Spleen (tissue), 13 donors: ENCODE measurements at places on chromosomes 1 and 21.
A peak's percentile ranks its signal among the peaks of the same experiment; 100 is the strongest.

DNA sequence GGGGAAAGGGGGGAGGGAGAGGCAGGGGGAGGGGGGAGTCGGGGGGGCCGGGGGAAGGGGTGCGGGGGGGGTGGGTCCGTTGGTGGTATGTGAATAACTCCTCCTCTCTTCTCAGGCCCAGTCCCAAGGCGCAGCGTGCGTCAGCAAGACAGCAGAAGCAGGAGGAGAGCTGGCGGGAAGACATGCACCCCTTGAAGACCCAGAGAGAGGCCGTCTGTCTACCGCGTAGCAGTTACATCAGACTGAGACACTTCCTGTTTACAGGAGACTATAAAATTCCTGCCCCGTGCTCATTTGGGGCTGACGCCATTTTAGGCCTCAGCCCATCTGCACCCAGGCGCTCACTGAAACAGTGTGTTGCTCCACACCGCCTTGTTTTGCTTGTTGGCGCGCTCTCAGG, 55.3 kb downstream of the SETD4 start:
- DNase-seq = no peak

GRCh38 chr1:232378266-232379062, 251.5 kb downstream of the SIPA1L2 start:
- DNase-seq = no peak

GRCh38 chr21:41365377-41366107, 3.7 kb downstream of the MX2 start:
- DNase-seq = peak; percentile 68

DNA sequence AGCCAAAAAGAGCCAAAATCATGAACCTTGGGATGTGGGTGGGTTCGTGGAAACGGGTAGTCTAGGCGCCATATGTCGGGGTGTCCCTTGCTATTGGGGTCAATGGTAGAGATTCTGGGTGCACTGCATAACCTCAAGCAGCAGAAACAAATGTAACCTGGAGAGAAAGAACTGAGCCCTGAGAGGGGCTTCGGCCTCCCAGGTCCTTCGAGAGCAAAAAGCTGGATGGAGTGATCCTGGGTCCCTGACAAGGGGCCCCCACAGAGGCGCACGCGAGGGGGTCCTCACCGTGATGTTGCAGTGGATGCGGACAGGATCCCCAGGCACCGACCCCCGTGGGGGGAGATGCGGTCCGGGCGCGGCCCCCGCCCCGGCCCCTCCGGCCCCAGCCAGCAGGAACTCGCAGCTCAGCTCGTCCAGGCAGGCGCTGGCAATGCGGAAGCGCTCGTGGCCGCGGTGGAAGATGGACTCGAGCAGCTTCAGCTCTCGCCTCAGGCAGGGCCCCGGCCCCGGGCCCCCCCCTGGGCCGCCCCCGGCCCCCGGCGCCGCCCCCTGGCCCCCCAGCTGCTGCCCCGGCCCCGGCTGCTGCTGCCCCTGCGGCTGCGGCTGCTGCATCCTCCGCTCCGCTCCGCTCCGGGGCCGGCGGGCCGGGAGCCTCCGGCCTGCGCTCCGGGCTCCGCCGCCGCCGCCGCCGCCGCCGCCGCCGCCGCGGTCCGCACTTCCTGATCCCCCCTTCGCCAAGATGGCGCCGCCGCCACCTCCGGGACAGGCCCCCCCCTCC, at the start of gene UBE2Q1:
Gene UBE2Q1, minus strand, starts transcription at position 724 of the 781 bp plus-strand sequence. Its CDS starts 109 bp downstream, at position 615.
- DNase-seq = peak; percentile 96

GRCh38 chr1:103529746-103530145, 4.2 kb downstream of the RNPC3 start:
- peak; percentile 60 for DNase-seq

- no peak for DNase-seq
Observed at GRCh38 chr1:97135972-97136371, 414.4 kb downstream of the PTBP2 start.
